Ovary (tissue), 10 donors: ENCODE measurements at places on chromosomes 1 and 21. TPM values are rescaled to one million over a fixed set of nuclear protein-coding genes. Genes with fewer than 3 reads are reported as not detected.

TTC39A gene
- 0.62 TPM for total RNA-seq

ATAD3A gene
- 23.9 TPM for total RNA-seq

FAM3B gene
- 1.8 TPM for total RNA-seq

OR2M5 gene
- not detected for total RNA-seq

WNT9A gene
- total RNA-seq: 3.9 TPM

ADAMTS5 gene
- 13.7 TPM for total RNA-seq

GJA9 gene
- total RNA-seq: not detected

TNFRSF9 gene
- not detected for total RNA-seq

PRPF38A gene
- total RNA-seq: 20.1 TPM

C1orf87 gene
- total RNA-seq: not detected

HPCA gene
- 0.71 TPM for total RNA-seq

GRCh38 chr1:234608911-234609690 lies 877 bp downstream of the IRF2BP2 start:
- DNase-seq: peak; percentile 44

GRCh38 chr1:199273837-199274379 lies 635.1 kb downstream of the PTPRC start:
- no peak for DNase-seq

- peak; percentile 58 for DNase-seq
Measured at GRCh38 chr1:212607206-212607912, 1.2 kb upstream of the ATF3 start.

DNA sequence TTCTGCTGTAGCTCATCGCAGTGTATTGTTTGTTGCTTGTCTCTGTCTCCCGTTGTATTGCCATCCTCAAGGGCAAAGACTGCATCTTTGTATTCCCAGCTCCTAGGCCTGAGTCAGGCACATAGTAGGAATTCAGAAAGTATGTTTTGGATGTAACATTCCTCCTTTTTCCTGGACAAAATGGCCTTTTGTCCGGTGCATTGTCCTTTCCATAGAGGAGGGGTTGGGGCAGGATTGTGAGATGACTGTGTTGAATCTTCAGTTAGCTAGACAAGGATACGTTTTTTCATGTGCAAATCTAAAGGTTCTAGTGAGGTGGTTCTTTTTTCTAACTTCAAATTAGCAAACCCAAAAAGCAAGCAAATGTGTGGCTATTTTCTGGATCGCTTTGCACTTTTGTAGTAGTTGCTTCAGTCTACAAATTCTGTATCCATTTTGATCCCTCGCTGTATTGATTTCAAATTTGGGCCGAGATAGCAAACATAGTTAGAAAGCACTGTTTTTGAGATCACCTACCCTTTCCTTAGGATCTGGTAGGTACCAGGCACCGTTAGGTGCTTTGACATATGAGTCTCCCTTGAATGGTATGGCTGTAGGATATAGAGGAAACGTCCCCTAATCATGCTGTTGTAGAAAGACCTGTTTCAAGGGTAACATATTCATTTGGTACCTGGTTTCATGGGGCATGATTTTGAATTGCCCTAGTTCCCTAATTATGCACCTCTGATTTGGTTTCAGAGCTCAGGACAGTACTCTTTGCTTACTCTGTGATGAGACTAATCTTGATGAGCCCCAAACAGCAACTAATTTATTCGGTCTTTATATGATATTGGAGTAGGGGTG lies 1.2 kb downstream of the PPP1R8 start:
- no peak for DNase-seq

DNA sequence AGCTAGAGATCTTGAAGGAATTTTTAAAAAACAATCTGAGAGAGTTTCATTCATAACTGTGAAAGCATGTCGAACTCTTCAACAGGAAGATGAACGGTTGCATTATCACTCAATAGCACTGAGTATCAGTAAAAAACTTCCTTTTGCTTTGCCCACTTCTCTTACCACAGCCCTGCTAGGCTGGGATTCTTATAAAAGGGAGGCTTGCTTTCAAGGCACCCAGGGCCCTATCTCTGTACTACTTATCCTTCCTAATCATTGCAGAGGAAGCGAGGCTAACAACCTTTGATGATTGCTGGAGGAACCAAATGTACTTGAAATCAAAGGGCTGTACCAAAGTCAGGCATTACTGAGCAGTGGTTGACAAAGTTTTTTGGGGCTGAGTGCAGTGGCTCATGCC lies 71.2 kb downstream of the SNRPE start:
- no peak for DNase-seq

DNA sequence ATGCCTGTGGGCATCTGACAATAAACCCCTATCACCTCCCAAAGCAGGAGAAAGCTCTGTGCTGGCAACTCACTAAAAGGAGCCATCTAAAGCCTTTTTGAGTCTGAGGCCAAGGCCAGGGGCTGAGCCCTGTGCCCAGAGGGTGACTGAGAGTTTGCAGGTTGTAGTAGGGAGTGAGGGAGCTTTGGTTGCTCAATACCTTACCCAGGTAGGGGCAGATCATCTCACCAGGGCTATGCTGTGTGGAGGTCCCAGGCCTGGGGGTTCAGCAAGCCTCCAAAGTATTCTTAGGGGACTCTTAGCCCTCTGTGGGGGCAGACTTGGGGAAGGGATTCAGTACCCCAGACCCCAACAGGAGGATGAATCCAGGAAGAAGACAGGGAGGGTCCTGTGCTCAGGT lies 21.2 kb downstream of the S100A7 start:
- no peak for DNase-seq

DNA sequence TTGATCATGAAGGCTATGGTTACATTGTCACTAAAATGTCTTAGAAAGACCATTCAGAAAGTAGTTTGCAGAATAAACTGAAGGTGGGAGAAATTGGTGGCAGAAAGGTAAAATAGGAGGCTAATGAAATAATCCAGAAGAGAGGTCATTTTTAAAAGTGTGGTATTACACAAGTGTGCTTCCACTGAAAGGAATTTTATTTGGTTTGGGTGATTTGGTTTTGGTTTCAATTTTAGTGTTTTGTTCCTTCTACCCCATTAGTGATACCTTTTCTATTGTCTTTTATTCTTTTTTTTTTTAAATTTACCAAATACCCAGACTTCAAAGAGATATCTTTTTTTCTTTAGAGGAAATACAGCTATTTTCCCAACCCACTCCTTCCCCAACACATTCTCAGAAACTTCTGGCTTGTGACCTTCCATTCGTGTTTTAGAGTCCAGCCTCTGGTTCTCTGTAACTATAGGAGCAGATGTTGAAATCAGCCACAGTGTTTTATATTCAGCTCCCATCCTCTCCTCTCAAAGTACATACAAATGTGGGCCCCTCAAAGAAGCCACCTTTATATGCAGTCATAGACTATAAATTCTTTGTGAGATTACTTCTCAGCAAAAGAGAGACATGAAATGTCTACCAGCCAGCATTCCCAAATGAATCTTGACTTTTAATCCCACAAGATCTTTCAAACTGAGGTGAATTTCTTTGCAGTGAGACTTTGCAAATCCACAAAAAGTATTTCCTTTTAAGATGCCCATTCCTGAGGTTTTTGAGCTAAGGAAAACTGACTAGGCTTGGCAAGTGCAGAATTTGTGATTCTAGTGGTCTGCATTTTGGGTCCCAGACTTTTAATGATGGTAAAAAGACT lies 42.0 kb upstream of the PALMD start:
- no peak for DNase-seq

DNA sequence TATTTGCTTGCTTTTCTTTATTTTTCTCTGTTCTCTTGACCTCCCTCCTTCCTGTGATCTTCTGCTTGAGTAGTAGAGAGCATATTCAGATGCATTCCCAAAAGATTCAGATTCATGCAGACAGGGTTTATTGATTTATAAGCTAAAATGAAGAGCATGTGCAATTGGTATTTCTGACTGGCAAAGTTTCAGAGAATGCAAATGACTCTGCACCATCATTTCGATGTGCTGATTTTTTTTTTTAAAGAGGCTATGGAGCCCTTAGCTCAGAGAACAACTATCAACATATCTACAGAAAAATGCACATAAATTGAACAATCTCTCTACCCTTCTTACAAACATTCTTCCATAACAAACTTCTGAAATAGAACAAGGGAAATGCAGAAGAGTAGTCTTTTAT lies 312.0 kb downstream of the VAV3 start:
- no peak for DNase-seq

- no peak for DNase-seq
Measured at GRCh38 chr21:16215663-16216183, 485.9 kb downstream of the USP25 start.

GRCh38 chr21:17777072-17777765 lies 41.9 kb downstream of the C21orf91 start:
- no peak for DNase-seq

GRCh38 chr1:2344121-2344681 lies 47.2 kb downstream of the MORN1 start:
- DNase-seq: no peak

- no peak for DNase-seq
Measured at GRCh38 chr1:8599646-8600212, 217.7 kb downstream of the RERE start.

DNA sequence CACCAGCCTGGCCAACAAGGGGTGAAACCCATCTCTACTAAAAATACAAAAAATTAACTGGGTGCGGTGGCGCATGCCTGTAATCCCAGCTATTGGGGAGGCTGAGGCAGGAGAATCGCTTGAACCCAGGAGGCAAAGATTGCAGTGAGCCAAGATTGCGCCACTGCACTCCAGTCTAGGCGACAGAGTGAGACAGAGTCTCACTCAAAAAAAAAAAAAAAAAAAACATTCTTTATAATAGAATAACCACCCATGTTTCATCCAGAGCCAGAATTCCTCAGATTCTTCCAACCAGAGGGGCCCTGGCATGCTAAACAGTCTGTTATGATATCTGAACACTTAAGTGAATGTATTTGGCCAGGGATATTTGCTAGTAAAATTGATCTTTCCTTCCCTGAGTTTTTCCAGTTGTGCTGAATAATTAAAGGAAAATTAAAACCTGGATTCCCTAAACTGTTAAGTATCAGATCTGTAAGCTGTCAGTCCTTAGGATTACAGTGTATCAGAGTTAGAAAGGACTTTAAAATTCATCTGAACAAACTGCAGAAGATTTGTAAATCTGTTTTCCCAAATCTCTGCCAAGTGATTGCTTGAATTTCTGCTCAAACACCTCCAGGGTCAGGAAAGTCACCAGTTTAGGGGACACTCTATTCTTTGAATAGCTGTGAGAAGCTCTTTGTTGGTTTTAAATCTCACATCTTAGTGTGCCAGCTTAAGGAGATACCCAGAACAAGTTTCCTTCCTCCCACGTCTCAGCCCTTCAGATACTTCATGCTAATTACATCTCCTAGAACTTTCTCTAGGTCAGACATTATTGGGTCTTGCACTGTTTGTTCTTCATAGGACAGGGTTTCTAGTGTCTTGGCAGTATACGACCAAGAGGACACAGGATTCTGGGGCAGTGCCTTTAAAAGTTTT lies 84.6 kb upstream of the BMP8A start:
- DNase-seq: no peak

DNA sequence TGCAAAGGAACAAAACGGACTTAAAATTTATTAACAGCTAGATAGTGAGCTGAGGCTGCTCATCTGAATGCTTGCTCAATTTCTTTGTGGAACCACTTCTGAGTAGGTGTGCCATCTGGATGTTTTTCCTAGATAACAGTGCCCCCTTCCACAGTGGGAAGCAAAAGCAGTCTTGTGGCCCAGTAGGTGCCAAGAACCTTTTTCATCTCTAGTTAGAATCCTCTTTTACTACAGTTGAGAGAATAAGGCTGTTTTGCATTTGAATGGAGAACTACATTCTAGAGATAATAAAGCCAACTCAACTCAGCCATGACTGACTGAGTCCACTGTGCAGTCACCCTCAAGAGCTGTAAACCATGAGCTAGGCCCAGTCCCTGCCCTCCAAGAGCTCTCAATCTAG lies 13.3 kb downstream of the F3 start:
- no peak for DNase-seq

DNA sequence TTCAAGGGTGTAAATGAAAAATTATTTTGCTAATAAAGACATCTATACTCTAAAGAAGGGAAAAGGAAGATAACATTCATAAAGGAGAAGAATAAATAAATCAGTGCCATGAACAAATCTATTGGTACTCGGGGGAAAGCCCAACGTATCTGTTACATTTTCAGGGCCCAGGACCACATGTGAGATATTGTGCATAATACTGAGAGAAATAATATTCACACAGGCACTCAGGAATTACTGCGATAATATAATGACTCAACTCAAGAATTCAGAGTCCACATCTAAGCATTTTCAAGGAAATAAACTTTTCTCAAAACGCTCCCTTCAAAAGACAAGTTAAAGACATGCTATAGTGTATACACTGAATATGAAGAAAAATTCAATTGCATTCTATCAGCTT lies 108.8 kb downstream of the SMYD2 start:
- no peak for DNase-seq

DNA sequence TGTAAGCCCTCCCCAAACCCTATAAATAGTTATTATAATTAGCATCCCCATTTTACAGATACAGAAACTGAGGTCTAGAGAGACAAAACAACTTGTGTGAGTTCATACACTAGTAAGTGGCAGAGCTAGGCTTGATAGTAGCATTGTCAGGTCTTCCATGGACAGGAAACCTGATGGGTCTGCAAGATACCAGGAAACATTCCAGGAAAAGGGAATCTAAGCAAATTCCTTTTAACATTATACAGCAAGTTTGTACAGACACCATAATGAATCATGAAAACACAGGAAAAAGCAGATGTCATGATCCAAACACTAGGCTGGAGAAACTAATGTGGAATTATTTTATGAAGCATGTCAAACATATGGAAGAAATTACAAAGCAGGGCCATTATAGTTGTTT lies 89.1 kb upstream of the KCNK2 start:
- no peak for DNase-seq

DNA sequence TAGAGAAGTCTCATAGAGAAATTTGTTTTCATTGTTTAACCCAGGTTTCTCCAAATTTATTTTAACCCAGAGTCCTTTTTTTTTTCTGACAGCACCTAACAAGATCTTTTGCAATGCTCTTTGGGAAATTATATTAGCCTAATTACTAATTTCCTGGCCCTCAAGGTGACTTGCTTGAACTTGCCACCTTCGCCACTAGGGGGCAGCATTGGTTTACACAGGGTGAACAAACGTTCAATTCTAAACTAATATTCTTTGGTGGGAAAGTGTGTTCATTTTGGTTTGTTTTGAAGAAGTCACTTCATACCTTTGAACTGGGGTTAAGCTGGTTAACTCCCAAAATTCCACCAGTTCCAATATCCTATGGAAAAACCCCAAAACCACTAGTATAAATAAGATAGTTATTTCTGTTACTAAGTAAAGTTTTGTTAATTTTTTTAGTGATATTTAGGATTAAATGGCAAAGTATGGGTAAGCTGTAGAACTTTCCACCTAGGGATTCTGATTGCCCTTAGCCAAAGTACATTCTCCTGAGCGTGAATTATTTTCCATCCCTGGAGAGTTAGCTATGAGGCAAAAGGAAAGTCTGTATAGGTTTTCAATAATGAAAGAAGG lies 13.0 kb downstream of the CCDC190 start:
- peak; percentile 77 for DNase-seq

- DNase-seq: no peak
Measured at GRCh38 chr1:82091265-82091664, 290.5 kb downstream of the ADGRL2 start.

GRCh38 chr1:30982937-30983336 lies 74.4 kb upstream of the SDC3 start:
- no peak for DNase-seq
